Right atrium auricular region (tissue), 2 donors: ENCODE measurements at places on chromosomes 7 and 10. TPM values are rescaled to one million over a fixed set of nuclear protein-coding genes. Genes with fewer than 3 reads are reported as not detected.

Gene TDRD1
- total RNA-seq: 1.1 TPM

- no peak overlapping the region for H3K4me3 ChIP-seq
- no peaks in the 10 kb centered on the region for H3K4me1 ChIP-seq
- H3K27me3 ChIP-seq: no peaks in the 10 kb centered on the region
- DNase-seq: no peak
These were observed 31.9 kb downstream of the SH2B2 start for GRCh38 chr7:102318482-102318971.

DNA sequence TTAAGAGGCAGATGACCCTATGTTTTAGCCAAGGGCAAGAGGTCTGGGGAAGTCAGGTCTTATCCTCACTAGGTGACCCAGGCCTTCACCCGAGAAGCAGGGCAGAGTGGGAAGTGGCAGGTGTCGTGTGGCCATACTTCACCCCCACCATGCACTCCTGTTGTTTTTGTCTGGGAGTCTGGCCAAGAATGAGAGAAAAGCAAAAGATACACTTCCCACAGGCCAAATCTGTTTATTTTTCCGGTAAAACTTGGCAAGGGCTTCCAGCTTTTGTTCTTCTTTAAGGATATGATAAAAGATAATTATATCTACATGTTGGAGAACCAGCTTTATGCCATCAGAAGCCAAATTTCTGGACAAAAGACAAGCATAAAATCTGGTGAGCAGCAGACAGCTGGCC lies 137.4 kb upstream of the CDC14C start:
- no peaks in the 10 kb centered on the region for H3K27me3 ChIP-seq

Gene STAG3
- not detected for total RNA-seq

Gene LRGUK
- total RNA-seq: 0.11 TPM
